Glutamatergic neuron (in vitro differentiated cells): ENCODE measurements at places on chromosomes 7 and 10. TPM values are rescaled to one million over a fixed set of nuclear protein-coding genes. Genes with fewer than 3 reads are reported as not detected.

- H3K4me1 ChIP-seq: peaks cover 12% of the 10 kb centered on the region
- H3K36me3 ChIP-seq: peaks cover 4% of the 10 kb centered on the region
- H3K4me3 ChIP-seq: no peak overlapping the region
- no peak for DNase-seq
- peaks cover 14% of the 10 kb centered on the region for H3K27me3 ChIP-seq
- no peak overlapping the region for H3K27ac ChIP-seq
These were observed 33.6 kb upstream of the VSIR start for GRCh38 chr10:71806704-71807556.

GRCh38 chr10:36728626-36729025 is 396.8 kb upstream of the ANKRD30A start:
- no peak overlapping the region for H3K4me3 ChIP-seq
- H3K27ac ChIP-seq: peak overlapping the region; percentile 50
- peaks cover 5% of the 10 kb centered on the region for H3K36me3 ChIP-seq
- peaks cover 6% of the 10 kb centered on the region for H3K27me3 ChIP-seq
- DNase-seq: no peak
- H3K4me1 ChIP-seq: peaks cover 19% of the 10 kb centered on the region

- peaks cover 6% of the 10 kb centered on the region for H3K4me1 ChIP-seq
- no peak overlapping the region for H3K27ac ChIP-seq
- no peaks in the 10 kb centered on the region for H3K27me3 ChIP-seq
- H3K4me3 ChIP-seq: no peak overlapping the region
- DNase-seq: no peak
- H3K36me3 ChIP-seq: no peaks in the 10 kb centered on the region
These were observed 46.2 kb downstream of the SEM1 start for GRCh38 chr7:96663457-96663856.

DNA sequence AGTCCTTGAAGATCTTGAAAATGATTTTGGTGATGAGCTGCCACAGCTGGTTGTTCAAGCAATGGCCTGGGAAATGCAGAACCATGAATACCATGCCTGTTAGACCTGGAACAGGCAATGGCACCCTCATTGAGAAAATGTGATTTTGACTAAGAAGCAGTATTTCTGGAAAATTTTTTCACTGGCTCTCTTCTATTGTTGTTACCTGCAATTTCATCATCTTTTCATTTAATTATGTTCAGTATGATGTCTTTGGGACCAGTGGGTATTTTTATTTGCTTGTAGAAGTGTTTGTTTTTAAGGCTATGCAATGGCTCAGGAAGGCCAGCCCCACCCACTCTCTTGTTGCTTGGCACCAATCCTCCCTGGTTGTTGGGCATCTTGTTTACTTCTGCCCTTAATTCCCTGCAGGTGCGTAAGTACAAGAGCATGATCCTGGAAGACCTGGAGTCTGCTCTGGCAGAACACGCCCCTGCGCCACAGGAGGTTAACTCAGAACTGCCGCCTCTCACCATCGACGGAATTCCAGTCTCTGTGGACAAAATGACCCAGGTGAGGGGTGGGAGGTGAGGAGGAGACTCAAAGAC is 78.6 kb downstream of the NRF1 start:
- H3K4me3 ChIP-seq: no peak overlapping the region
- H3K27me3 ChIP-seq: peaks cover 2% of the 10 kb centered on the region
- no peak overlapping the region for H3K27ac ChIP-seq
- peaks cover 5% of the 10 kb centered on the region for H3K4me1 ChIP-seq
- DNase-seq: no peak

The DRGX gene
- total RNA-seq: 65.2 TPM

The HOXA6 gene
- not detected for total RNA-seq

GRCh38 chr7:71706597-71706975 is 574.6 kb downstream of the GALNT17 start:
- peaks cover 2% of the 10 kb centered on the region for H3K4me1 ChIP-seq
- no peak overlapping the region for H3K4me3 ChIP-seq
- DNase-seq: no peak
- H3K27me3 ChIP-seq: no peaks in the 10 kb centered on the region
- H3K36me3 ChIP-seq: peaks cover 32% of the 10 kb centered on the region

The NEUROG3 gene
- total RNA-seq: not detected

DNA sequence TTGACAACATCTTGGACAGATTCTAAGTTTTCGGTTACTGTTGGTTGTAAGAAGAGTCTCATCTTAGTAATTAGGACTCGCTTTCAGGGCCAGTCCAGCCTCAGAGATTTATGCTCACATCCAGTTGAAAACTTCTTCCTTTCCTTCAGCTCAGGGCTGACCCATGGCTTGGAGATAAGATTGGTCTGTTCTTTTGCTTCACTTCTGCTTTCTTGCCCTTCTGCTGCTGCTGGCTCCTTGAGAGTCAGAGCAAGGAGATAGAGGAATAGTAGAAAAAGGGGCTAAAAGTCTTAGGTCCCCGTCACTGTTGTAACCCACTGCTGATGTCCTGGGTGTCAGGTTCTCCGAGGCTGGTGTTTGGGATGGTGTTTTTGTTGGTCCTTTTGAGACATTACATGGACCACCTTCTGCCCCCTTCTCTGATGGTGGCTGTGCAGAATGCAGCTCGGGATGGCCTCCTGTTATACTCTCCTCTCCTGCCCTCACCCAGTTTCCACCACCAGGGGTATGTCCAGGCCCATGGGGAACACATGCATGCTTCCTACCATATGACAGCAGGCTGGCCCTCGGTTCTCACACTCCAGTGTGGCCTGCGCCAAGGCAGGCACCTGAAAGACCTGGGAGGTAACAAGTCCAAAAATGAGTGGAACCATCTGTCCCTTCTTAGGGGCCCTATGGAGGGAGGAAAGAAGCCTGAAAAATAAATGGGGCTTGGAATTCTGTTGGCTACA is 67.8 kb upstream of the PCBD1 start:
- no peak overlapping the region for H3K27ac ChIP-seq
- no peak for DNase-seq
- H3K27me3 ChIP-seq: peaks cover 1% of the 10 kb centered on the region
- no peaks in the 10 kb centered on the region for H3K4me1 ChIP-seq
- no peaks in the 10 kb centered on the region for H3K36me3 ChIP-seq
- H3K4me3 ChIP-seq: no peak overlapping the region

- no peak for DNase-seq
- H3K36me3 ChIP-seq: no peaks in the 10 kb centered on the region
- no peak overlapping the region for H3K27ac ChIP-seq
These were observed 678.0 kb upstream of the KCND2 start for GRCh38 chr7:119594956-119595355.

The LMOD2 gene
- total RNA-seq: not detected

- peaks cover 4% of the 10 kb centered on the region for H3K27me3 ChIP-seq
- H3K27ac ChIP-seq: no peak overlapping the region
- DNase-seq: no peak
- no peak overlapping the region for H3K4me3 ChIP-seq
- peaks cover 4% of the 10 kb centered on the region for H3K4me1 ChIP-seq
These were observed 93.5 kb upstream of the LANCL2 start for GRCh38 chr7:55271661-55272060.
